ENCODE measurements at places on chromosomes 4 and X.

GRCh38 chr4:141109983-141110382, 23.3 kb downstream of the RNF150 start:
- no peak for DNase-seq

DNA sequence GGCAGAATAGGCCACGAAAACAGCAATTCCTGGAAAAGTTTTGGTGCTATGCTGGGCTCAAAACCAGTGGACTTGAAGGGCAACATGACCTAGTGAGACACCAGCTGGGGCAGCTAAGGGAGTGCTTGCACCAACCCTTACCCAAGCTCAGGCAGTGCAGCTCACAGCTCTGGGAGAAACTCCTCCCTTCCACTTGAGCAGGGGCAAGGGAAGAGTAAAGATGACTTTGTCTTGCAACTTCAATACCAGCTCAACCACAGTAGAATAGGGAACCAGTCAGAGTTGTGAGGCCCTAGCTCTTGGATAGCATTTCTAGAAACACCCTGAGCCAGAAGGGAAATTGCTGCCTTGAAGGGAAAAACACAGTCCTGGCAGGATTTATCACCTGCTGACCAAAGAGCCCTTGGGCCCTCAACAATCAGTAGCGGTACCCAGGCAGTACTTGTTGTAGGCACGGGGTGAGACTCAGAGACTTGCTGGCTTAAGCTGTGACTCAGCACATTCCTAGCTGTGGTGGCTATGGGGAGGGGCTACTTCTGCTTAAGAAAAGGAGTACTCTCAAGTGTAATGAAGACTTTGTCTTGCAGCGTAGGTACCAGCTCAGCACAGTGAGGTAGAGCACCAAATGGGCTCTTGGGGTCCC, 19.7 kb upstream of the ABCG2 start:
- DNase-seq = peak; percentile 71

GRCh38 chr4:130238121-130238520, 1142.2 kb downstream of the C4orf33 start:
- DNase-seq = peak; percentile 2

DNA sequence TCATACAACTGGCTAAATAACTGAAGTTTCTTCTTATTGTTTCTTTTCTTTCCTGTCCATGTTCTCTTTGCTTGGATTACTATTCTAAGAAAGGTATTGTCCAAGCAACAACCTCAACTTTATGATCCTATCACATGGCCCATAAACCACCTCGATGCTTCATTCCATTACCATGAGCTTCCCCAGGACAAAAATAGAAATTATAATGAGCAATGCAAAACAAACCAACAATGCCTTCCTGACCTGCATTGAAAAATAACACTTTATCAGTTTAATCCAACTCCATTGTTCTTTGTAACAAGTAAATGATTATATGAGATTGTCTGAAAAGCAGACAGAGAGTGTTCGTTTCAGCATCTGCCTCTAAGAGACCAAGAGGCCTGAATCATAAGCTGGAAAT, 148.8 kb downstream of the HS6ST2 start:
- DNase-seq = no peak

- DNase-seq = no peak
Measured at GRCh38 chr4:118842055-118842454, 6.1 kb upstream of the SEC24D start.

GRCh38 chrX:73799888-73800287, 236.9 kb downstream of the CHIC1 start:
- DNase-seq = no peak

DNA sequence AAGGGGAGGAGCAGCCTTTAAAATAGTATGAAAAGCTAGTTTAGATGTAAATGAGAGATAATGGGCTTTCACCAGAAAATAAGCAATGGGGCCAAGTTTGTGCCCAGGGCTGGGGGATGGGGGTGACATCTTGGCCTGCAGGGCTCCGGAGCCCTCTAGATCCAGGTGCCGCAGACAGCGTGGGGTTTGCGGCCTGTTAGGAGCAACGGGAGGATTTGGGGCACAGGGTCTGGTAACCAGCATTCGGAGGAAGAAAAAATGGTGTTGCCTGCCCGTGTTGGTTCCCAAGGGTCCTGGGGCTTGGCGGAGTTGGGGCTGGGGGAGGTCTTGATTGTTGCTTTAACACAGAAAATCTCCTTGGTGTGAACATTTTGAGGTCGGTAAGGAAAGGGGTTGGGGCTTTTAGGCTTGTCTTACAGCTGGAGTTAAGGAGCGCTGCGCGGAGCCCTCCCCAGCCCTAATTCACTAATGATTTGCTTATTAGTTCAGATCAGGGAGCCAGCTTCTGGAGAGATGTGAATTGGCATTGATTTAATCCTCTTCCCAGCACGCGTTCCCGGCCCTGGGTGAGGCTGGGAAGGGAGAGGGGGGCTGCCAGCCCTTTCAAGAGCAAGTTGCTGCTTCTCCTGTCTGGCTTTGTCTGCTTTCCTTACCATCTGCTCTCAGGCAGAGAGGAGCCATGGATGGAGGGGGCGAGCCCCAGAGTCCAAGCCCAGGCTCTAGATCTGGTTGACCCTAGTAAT, 443.4 kb downstream of the BCOR start:
- no peak for DNase-seq

DNA sequence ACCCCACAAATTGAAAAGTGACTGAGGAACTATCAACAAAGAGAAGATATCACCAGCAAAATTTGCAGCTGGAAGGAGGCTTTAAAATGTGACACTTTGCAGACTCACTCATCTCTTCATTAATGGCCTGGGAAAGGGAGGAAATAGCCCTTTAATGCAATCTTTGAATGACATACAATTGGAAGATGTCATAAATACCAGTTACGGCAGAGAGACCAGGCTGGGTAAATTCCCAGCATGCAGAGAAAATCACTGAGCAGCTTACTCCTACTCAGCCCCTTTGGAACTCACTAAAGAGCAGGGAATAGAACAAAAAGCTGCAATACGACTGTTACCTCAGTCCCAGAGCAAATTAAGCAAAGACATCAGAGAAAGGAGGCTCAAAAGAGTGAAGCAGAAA, 238.9 kb downstream of the HS3ST1 start:
- no peak for DNase-seq

DNA sequence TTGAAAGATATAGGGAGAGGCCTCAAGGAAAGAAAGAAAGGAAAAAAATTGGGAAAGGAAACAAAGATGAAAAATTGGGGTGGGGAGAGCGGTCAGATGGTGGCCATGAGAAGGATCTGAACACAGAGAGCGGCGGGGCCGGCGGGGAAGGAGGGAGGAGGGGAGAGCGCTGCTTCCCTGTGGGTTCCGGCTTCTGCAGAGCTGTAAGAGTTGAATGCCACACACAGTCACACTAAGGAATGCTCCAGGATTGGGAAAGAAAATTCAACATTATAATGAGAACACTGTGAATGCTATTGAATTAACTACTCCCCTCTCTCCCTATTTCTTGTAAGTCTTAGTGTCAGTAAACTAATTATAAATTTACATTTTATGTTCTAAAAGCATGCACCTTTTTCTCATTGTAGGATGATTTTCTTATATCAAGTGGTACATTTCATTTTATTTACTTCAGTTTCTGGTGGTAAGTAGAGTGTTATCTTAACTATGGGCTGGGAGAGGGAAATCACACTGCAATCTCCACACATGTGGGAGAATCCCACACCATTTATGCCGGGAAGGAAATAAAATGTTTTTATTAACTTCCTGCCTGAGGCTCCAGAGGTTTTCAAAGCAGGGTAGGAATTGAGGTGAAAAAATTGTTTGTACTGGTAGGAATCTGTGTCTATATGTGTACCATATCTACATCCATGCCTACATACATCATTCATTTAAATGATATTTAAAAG, 904 bp downstream of the F11 start:
- DNase-seq = no peak

DNA sequence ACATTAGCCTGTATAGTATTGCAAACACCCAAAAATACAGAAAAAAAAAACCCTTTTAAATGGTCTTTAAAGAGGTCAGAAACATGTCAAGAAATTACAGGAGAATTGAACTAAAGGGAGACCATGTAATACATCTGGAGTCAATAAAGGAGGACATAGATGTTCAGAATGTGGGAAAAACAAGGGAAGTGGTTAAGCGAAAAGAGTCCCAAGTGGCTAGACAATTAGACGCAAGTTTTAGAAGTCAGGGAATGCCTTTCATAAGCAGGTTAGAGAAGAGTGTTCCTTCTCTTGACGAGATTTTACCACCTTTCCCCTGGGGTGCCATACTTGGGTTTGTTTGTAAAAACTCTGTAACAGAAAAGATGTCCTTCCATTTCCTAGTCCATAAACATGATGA, 7.8 kb downstream of the LNX1 start:
- DNase-seq = no peak

DNA sequence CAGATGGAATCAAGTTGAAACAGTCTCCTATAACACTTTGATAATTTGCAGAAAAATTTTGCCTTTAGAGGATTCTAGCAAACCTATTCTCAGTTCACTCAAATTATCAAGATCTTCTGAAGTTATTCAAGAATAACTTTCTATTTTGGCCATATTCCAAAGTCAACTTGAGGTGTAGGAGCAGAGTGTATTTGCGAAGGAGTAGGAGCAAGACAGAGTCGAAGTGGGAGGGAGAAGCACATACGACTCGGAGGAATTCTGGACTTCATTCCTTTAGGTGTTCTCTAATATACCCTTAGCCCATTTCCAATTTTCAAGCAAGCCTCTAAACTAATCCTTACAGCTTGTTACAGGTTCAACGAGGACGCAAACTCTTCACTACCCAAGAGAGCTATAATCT, 252.9 kb downstream of the GPM6A start:
- DNase-seq = no peak

DNA sequence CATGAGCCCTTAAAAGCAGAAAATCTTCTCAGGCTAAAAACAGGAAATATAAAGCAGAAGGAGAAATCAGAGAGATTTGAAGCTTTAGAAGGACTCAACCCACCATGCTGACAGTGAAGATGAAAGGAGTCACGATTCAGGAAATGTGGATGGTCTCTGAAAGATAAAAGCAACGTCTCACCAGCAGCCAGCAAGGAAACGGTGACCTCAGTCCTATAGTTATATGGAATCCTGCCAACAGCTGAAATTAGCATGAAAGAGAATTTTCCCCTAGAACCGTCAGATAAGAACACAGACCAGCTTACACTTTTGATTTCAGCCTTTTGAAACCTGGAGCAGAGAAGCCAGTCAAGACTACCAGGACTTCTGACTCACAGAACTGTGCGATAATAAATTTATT, 715.7 kb upstream of the HTR2C start:
- no peak for DNase-seq

GRCh38 chrX:46381630-46382029, 163.6 kb downstream of the ZNF674 start:
- peak; percentile 14 for DNase-seq

GRCh38 chrX:79371640-79372039, 4.5 kb upstream of the ITM2A start:
- no peak for DNase-seq

Measured in fibroblast of the aortic adventitia (primary cell).